ENCODE measurements at places on chromosomes 1 and 21.

DNA sequence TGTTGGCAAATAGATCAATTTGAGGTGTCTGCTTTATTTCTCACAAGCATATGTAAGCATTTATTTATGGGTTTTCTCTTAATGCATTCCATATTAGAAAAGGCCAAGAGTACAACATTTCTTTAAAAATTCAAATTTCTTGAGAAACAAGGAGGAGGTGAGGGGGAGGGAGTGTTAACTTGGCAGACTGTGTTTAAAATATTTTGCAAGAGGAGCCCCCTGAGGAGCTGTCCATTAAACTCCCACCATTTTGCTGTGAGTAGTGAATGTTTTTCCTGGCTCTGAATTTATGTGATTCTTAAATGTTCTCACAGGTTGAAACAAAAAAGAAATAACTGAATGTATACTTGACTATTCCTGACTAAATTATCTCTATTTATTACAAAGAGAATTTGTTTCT, 363.8 kb downstream of the PTPRC start:
- no peak for DNase-seq

DNA sequence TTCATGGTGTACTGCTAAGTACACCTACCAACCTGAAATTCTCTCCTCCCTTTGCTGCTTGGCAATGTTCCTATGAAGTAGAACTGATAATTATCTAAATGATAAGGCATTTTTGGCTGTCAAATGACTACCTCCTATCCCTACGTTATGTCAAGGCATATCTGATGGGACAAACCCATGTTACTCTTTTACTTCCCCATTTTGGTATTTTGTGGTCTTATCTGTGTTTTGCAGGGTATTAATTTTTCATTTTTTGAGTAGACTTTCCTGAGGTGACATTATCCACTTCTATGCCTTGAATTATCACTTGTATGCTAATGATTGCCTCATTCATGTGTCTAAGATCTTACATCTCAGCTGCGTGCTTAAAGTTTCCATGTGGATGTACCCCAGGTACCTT, 499.6 kb upstream of the B3GALT2 start:
- no peak for DNase-seq

DNA sequence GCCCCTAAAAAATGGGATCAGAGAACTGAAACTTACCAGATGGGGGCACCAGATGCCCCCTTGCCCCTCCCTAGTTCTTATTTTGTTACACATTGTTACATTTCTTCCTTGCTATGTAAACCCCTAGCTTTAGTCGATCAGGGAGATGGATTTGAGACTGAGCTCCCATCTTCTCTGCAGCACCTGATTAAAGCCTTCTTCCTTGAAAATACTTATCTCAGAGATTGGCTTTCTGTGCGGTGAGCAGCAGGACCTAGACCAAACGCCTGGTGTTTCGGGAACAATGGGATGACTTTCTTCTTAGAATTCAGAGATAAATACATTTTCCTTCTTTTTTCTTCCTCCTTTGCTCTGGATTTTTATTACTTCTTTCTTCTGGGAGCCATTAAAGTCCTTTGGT, 16.7 kb upstream of the LSM10 start:
- DNase-seq = no peak

DNA sequence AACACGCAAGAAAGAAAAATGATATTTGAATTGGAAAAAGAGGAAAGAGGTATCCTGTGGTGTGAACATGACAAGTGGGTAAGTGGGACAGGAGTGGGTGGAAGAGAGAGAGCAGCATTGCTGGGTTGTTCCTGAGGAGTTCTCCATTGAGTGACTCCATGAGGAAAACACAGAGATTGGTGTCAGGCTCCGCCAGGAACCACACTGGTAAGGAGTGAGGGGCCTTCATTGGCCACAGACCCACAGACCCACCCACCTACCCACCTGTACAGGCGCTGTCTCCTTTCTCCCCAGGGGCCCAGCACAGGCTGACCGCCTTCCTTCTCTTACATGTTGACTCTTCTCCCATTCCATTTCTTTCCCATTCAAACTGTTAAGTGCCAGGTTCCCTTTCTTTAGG, 20.9 kb downstream of the S100A7A start:
- DNase-seq = no peak

DNA sequence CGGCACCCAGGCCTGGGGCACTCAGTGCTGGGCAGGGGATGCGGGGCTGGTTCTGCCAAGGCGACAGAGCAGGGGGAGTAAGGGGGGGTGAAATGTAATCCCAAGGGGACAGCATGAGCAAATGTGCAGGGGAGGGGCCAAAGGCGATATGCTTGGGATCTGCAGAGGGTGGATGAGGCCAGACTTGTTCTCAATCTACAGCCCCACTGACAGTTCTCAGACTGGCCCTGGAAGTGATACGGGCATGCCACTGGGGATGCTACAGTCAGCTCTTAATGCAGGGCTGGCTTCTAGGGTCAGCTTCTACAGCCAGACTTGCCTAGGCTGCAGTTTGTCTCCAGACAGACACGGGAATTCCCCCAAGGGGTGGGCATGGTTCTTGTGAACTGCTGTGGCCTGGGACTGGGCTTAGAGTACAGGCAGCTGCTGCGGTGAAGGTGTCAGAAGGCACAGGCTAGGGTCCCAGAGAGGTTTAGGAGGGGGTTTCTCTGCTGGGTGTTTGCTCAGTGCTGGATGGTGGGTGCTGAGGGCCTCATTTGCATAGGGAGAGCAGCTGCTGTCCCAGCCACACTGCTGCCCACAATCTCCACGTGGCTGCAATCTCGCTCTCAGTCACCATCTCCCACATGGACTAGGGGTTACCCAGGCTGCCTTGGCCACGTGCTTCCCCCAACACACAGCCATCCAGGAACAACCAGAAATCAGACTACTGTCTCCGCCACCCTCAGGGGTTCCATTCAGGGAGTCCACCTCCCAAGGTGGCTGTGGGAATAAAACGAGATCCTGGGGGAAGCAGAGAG, 190.1 kb downstream of the HIVEP3 start:
- DNase-seq = no peak

- no peak for DNase-seq
These were observed 145.0 kb downstream of the RASAL2 start for GRCh38 chr1:178238722-178239510.

GRCh38 chr1:116201911-116202310, 90.7 kb downstream of the MAB21L3 start:
- DNase-seq = no peak

- no peak for DNase-seq
These were observed at the start of gene BRINP2 for GRCh38 chr1:177170756-177171535. Gene BRINP2 (plus strand): TSS chr1:177170958. CDS start chr1:177229877, 58,919 bp downstream.

- no peak for DNase-seq
These were observed 15.2 kb downstream of the DBT start for GRCh38 chr1:100234432-100234831.

DNA sequence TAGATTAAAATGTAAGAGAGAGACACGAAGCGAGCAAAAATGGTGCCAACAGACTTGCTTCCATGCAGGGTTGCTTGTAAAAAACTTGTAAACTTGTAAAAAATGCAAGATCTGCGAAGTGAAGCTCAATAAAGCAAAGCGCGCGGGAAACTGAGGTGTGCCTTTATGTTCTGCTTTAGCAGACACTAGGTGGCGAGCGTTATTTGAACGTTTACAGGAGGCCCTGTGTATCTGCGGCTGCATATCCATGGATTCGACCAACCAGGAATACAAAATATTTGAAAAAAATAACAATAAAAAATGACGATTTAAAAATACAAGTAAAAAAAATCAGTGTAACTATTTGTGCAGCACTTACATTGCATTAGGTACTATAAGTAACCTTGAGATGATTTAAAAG, 1.5 kb downstream of the UBE2G2 start:
- no peak for DNase-seq

DNA sequence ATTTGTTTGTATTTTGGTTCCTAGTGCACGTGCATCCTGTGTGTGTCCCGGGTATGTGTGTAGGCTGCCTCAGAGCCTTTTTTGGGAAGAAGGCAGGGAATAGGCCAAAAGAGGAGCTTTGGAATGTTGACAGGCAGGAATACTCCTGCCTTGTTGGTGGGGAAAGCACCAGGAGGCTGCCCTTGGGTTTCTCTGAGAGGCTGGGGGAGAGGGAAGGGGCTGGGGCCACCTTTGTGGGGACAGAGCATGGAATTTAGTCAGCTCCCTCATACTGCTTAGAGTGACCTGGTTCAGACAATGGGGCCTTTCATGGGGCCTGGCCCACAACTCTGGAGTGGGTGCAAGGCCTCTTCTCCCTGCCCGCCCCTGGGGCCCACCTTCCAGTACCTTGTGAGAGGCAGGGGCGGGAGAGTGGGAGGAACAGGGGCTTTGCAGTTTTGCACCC, 31.3 kb downstream of the ACOT11 start:
- no peak for DNase-seq

DNA sequence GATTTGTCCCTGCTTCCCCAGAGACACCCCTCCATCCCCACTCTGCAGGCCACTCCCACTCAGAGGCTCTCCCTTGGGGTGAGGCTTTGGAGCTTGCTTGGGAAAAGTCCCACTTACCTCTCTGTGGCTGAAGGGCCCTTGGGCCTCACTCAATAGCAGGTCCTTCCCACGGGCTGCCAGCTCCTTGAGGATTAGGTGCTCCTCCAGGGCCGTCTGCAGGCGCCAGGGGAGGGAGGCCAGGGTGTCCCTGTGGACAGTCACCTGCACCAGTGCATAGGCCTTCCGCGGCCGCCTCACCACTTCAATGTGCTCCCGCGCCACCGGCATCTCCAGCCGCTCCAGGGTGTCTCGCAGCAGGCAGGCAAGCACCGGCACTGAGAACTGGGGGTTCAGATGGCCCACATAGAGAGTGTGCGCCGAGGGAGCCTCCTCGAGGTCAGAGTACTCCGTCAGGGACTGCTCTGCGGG, 1.4 kb downstream of the SLFNL1 start:
- DNase-seq = no peak

DNA sequence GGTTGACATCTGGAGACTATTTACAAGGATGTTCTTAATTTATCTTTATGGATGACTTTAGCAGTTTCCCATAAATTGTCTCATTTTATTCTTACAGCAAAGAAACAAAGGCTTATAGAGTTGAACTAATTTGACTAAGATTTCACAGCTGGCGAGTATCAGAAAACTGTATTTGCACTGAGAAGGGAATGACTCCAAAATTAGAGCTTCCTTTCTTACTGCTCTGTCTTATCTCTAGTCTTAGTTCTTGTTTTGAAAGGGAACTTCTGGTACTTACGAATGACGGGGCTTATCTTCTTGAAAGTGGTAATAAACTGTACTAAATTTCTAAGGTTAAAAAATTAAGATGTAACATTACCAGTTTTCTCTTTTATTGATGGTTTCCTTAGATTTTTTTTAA, 13.6 kb downstream of the CNST start:
- DNase-seq = no peak

GRCh38 chr1:8205771-8206170, 112.1 kb upstream of the SLC45A1 start:
- no peak for DNase-seq

DNA sequence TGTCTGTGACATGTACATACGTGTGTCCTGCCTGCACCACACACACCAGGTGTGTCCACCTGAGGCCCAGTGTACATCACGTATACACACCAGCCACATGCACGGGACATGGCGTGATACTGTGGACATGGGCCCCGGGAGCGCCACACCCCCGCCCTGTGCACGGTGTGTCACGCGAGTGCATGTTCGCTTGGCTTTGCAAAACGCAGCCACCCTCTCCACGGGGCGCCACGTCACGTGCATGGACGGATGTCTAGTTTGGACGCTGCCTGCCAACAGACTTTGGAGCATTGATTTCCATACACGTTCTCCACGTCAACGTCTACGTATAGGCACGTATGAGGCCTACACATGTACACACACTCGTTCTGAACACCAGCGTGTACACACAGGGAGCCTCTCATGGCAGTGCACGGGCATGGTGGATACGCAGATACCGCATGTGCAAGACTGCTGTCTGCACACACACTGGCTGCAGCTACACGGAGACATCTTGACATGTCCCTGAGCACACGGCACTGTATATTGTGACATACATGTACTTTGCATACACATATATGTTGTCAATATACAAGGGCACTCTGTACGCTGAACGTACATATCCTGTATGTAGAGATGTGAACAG, 2.7 kb downstream of the TMEM240 start:
- DNase-seq = no peak

- no peak for DNase-seq
These were observed 17.7 kb upstream of the KLHDC8A start for GRCh38 chr1:205374210-205375078.

DNA sequence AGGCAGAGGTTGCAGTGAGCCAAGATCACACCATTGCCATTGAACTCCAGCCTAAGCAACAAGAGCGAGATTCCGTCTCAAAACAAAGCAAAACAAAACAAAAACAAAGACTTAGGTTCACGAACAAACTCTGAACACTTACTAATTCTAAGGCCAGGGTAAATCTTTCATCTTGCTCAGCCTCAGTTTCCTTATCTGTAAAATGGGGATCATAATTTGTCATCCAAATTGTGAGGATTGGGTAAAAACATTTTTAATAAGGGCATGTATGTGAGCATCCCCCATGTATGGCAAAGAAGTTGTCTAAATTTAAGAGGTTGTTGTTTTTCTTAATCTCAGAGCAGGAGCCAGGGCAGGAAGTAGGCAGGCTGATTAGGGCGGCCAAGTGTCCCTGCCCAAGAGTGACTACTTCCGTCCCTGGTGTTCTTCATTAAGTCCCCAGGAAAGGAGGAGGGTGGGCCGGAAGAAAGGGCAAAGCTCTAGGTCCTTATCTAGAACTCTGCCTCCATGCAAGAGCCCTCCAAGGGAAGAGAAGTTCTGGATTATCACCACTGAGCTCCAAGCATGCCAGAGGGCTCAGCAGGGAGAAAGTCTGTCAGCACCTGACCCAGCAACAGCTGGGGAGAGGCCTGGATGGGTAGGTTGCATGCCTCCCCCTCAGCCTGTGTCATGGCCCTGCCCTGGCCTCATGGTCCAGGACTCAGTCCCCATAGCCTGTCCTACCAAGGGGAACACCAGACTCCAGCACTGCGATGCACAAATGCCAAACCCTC, 49.9 kb upstream of the CLIC4 start:
- no peak for DNase-seq

- DNase-seq = no peak
These were observed 218.7 kb upstream of the VAMP3 start for GRCh38 chr1:7552402-7552801.

DNA sequence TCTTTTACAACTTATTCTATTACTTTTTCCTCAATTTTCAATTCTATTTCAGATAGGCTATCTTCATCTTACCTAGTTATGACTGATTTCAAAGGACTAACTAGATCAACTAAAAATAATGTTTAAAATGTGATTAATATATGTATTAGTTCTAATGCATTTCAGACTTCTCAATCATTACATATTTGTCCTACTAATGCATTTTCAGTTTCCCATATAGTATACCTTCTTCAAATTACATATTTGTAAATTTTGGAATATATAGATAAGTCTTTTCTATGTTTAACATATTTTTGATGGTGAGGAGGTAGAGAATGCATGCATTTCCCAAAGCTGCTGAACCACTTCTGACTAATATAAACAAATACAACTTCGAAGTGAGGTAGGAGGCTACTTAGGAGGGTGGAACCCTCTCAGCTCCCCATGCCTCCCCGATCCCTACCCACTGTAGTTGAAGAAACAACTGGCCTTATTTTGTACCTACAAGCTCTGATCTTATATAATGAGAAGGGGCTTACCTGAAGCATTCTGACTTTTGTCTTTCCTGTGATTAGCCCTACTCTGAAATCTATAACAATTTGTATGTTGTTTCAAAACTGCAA, 1.7 kb downstream of the TRMT1L start:
- DNase-seq = no peak

Measured in cortex of kidney (tissue), 1 donor.